ENCODE measurements at places on chromosomes 5 and 9.

DNA sequence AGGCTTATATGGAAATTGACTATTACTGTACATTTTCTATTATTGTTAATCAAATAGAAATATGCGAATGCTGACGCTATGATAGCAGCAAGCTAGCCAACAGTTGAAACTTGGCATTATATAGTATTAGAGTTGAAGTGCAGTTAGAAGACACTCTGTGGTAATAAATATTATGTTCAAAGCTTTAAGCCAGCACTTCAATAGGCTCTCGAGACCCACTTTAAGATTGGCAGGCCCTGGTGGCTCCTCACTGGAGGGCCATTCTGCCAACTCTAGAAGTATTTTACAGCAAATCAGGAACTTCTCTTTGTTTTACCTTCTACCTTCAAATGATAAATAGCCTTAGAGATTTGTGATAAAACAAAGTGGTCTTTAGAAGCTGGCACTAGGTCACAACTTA lies 2029.0 kb upstream of the WWC1 start:
- no peaks in the 10 kb centered on the region for H3K36me3 ChIP-seq
- H3K27ac ChIP-seq = no peak overlapping the region
- no peaks in the 10 kb centered on the region for H3K27me3 ChIP-seq
- H3K4me3 ChIP-seq = no peak overlapping the region

- H3K4me1 ChIP-seq = no peaks in the 10 kb centered on the region
- H3K36me3 ChIP-seq = peaks cover 10% of the 10 kb centered on the region
- H3K27me3 ChIP-seq = no peaks in the 10 kb centered on the region
- H3K27ac ChIP-seq = no peak overlapping the region
- DNase-seq = no peak
Measured at GRCh38 chr9:27331393-27331792, 34.4 kb upstream of the EQTN start.

DNA sequence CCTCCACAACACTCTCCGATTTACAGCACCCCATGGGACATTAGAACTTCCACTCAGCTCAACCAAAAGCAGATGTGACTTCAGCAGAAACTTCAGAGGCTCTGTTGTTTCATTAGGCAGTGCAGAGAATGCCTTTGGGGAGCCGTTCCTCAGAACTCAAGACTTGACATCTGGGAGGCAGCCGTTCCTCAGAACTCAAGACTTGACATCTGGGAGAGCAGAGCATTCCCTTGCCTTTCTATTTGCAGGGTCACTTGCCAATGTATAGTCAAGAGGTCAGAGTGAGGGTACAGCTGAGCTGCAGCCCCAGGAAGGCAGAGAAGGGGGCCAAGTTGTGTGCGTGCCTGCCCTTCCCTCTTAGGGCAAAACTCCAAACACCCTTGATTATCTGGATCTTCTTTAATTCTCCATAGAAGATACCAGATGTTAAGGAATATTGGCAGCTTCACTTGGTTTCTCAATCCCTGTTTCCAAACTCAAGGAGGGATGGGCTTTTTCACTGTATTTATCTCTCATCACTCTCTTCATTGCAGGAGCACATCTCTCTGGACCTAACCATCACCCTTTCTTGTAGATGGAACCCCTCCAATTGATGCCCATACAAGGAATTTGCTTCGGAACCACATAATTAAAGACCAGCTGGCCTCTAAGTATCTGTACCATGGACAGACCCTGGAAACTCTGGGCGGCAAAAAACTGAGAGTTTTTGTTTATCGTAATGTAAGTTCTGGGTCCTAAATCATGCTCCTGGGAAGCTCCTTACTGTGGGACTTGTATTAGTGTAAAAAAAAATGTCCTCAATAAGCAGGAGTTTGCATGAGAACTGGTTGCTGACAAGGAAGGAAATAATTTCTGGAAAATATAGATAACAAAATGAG lies 25.6 kb downstream of the TGFBI start:
- peaks cover 73% of the 10 kb centered on the region for H3K36me3 ChIP-seq
- no peaks in the 10 kb centered on the region for H3K27me3 ChIP-seq
- H3K27ac ChIP-seq = peak overlapping the region; percentile 63
- DNase-seq = no peak

- no peak overlapping the region for H3K4me3 ChIP-seq
- peaks cover 4% of the 10 kb centered on the region for H3K4me1 ChIP-seq
- DNase-seq = peak; percentile 86
- H3K27ac ChIP-seq = no peak overlapping the region
Measured at GRCh38 chr9:84170521-84171141, 169.9 kb downstream of the SLC28A3 start.

- H3K4me3 ChIP-seq = no peak overlapping the region
- H3K36me3 ChIP-seq = no peaks in the 10 kb centered on the region
- peak; percentile 77 for DNase-seq
Measured at GRCh38 chr9:27227192-27227591, 69.8 kb downstream of the EQTN start.

- H3K27me3 ChIP-seq = peaks cover 3% of the 10 kb centered on the region
- H3K4me3 ChIP-seq = no peak overlapping the region
- no peaks in the 10 kb centered on the region for H3K36me3 ChIP-seq
Measured at GRCh38 chr9:114146735-114147134, 8.6 kb upstream of the COL27A1 start.

DNA sequence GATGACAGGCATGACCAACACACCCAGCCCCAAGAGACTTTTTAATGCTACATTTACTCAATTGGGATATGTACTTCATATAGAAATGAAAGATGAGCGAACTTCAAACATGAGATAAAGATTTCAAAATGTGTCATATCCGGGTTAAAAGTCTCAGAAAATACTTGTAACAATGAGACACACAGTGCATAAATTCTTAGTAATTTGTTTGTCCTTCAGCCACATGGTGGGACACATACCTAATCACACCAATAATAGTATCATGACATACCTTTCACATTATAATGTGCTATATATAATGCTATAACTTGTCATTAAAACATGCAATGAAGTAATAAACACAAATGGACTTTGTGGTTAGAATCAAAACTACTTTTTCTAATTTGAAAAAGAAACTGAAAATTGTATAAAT lies 204.7 kb upstream of the RFX3 start:
- H3K27me3 ChIP-seq = no peaks in the 10 kb centered on the region
- no peak for DNase-seq
- no peaks in the 10 kb centered on the region for H3K4me1 ChIP-seq
- H3K27ac ChIP-seq = no peak overlapping the region
- H3K36me3 ChIP-seq = no peaks in the 10 kb centered on the region

GRCh38 chr9:120758544-120758943 lies 34.7 kb downstream of the FBXW2 start:
- no peak overlapping the region for H3K4me3 ChIP-seq
- no peaks in the 10 kb centered on the region for H3K36me3 ChIP-seq
- H3K27me3 ChIP-seq = no peaks in the 10 kb centered on the region
- no peak for DNase-seq
